Activated CD8-positive, alpha-beta memory T cell treated with anti-CD3 and anti-CD28 coated beads for 1 hour (primary cell): ENCODE measurements at places on chromosomes 7 and 10.
A peak's percentile ranks its signal among the peaks of the same experiment; 100 is the strongest.

DNA sequence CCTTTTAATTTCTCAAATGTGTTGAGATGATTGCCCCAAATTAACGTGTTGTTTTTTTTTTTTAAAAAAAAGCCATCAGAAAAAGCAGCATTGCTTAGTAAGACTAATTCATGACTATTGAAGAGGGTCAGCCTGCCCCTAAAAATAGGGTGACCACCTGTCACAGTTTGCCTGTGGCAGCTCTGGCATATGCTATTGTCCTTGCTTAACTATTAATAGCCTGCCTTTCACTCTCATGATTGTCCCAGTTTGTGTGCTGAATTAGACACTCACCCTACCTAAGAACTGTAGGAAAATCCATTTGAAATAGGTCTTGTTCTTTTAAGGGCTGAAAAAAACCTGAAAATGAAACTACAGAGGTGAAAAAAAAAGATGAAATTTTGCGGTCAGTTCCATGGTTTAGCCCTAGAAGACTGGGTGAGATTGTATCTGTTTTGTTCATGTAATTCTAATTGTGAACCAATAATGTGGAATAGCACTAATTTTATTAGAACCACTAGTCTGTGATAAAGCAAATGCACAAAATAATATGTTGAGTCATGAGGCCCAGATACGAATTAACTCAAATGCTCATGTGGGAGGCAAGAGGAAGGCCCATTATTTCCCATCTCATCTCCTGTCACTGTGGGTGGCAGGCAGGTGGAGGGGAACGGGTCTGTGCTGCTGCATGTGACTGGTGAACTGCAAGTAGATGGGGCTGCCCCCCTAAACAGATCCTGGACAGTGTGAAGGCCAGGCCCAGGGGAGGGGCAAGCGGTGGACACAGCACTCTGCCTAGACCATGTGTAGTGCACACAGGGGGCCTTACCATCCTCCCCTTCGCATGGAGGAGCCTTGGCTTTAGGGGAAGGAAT is 265.4 kb upstream of the NFE2L3 start:
- DNase-seq = no peak

DNA sequence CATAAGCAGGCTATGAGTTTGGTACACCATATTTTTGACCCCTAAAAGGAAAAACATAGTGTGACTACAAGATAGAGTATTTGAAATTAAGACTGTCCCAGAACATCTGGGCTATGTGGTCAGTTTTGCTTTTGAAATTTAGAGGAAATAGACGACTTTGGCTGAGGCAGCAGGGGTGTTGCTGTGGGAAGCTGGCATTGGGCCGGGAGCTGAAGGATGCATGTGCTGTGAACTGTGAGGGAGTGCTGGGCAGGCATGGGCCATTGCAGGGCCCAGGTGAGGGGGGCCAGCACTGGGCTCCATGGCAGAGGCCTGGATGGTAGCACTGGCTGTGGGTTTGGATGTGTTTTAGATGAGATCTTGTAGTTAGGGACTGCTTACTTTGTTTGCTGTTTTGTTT is 168.3 kb downstream of the BMPER start:
- DNase-seq = no peak

DNA sequence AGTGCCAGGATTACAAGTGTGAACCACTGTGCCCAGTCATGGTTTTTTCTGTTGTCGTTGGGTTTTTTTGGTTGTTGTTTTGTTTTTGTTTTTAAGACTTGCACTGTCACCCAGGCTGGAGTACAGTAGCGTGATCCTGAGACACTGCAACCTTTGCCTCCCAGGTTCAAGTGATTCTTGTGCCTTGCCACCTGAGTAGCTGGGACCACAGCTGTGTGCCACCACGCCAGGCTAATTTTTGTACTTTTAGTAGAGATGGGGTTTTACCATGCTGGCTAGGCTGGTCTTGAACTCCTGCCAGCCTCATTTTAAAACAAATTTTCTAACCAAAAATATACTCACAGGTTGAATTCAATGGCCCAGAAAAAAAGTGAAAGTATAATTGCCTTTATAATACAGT is 174.1 kb downstream of the AHR start:
- no peak for DNase-seq

- DNase-seq = no peak
Measured at GRCh38 chr7:4681218-4681851, 760 bp upstream of the FOXK1 start.

- no peak for DNase-seq
Measured at GRCh38 chr7:1520539-1521234, 9.8 kb upstream of the MAFK start.

DNA sequence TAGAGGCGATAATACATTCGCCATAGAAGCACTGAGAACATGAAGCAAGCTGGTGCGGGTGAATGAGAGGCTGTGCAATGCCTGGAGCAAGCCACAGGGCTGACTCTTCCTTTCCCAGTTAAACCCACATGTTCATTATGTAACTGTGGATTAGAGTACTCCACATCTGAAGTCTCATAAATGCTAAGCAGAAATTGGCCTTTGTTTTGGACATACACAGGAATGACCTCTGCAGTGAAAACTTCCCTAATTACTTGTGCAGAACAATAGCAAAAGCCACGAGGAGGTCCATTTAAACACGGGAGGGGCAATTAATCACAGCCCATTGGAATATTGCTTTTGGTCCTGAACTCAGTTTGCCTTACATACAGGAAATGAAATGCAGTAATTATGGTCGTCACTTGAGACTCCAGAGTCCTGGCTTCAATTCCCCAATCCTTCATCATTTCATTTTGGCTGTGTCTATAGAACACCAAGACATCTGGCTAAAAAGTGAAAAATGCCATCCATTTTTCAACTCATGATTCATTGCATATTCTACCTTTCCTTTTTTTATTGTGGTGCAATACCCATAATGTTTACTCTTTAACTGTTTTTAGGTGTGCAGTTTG is 78.7 kb upstream of the CXCL12 start:
- DNase-seq = no peak

DNA sequence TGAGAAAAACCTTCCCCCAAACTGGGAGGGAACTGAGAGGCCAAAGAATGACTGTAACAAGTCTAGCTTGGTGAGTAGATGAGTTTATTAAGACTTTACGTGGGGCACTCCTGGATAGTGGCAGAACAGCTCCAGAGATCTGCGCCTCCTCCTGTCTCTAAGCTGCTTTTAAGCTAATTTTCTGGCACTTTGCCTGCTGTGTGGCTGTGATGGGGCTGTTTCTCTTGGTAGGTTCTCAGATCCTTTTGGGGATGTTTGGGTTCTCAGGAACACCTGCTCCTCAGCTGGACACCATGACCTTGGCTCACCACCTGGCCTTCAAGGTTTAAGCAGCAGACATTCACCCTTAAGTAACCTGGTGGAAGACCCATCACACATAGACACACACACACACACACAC is 68.3 kb downstream of the AKR1E2 start:
- DNase-seq = no peak

GRCh38 chr10:122342293-122343134 is 32.0 kb upstream of the PLEKHA1 start:
- DNase-seq = peak; percentile 25

GRCh38 chr7:1466524-1467271 is 7.4 kb upstream of the MICALL2 start:
- DNase-seq = no peak

- DNase-seq = no peak
Measured at GRCh38 chr7:50633414-50633710, 68.2 kb upstream of the DDC start.

DNA sequence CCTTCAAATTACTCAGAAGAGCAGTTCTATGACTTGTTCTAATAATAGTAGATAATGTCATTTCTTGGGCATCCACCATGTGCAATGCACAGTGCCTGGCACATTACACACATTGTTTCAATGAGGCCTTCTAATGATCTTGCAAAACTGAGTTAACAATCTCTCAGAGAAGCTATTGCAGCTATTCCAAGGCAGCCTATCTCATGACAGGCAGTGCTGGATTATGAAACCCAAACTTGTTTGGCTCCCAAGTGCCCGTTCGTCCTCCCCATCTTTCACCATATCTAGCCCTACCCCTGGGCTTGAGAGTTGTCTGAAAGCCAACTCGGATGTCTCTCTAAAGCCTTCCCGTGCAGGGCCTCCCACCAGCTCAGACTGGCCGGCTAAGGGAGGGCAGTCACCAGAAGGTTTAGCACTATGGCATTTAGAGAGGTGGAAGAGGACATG is 405.1 kb downstream of the PLXNA4 start:
- DNase-seq = no peak

DNA sequence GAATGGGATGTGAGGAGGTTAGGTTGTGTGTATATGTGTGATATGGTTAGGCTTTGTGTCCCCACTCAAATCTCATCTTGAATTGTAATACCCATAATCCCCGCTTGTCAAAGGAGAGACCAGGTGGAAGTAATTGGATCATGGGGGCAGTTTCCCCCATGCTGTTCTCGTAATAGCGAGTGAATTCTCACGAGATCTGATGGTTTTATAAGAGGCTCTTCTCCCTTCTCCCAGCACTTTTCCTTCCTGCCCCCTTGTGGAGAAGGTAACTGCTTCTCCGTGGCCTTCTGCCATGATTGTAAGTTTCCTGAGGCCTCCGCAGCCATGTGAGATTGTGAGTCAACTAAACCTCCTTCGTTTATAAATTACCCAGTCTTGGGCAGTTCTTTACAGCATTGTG is 47.3 kb downstream of the NPVF start:
- no peak for DNase-seq

DNA sequence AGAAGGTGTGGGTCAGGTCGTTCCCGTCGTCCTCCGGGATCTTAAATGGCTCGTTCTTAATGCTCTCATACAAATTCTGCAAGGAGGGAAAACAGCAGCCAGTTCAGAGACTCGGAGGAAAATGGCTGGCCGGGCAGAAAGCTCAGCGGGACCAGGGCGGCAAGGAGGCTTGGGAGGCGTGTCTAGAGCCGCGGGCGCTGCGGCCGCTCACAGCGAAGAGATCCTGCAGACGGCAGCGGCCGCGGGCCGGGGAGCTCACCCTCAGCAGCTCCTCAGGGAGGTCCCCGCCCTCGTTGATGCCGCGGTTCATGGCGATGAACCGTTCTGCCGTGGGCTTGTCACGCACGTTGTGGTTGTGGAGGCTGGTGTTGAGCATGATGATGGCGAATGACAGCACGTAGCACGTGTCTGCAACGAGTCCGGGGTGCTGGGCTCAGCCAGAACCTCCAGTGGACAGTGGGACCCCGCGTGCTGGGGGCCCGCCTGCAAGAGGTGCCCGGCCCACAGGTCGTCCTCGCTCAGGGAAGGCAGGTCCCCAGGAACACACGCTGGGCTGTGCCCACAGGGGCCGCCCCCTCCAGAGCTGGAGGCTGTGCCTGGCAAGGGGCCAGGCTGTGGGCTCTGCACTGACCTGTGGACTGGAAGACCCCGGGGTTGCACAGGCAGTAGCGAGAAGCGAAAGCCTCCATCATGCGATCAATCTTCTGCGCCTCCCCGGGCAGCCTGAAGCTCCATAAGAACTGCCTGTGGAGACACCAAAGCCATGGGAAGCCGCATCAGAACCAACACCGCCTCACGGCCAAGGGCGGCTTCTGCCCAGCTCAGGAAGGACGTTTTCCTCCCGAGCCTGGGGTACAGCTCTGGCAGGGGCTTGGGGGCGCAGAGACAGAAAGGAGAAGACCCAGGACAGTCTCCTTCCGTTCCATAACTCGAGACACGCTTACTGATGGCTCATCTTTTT is 101.6 kb downstream of the CYTH3 start:
- no peak for DNase-seq

DNA sequence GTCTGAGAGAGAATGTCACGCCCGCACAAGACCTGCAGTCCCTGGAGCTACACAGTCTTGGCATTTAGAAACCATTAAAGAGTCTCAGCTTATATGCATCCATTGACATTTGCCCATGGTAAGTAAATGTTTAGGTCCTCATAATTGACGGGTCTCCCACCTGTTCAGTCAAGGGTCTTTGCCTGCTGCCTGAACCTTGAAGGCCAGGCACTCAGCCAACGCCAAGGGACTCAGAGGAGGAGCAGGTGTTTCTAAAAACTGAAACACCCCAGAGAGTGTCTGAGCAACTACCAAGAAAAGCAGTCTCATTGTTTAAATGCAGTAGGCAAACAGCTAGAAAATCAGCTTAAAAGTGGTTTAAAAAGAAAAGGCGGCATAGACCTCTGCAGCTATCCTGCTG is 264.7 kb upstream of the AKR1E2 start:
- DNase-seq = no peak

DNA sequence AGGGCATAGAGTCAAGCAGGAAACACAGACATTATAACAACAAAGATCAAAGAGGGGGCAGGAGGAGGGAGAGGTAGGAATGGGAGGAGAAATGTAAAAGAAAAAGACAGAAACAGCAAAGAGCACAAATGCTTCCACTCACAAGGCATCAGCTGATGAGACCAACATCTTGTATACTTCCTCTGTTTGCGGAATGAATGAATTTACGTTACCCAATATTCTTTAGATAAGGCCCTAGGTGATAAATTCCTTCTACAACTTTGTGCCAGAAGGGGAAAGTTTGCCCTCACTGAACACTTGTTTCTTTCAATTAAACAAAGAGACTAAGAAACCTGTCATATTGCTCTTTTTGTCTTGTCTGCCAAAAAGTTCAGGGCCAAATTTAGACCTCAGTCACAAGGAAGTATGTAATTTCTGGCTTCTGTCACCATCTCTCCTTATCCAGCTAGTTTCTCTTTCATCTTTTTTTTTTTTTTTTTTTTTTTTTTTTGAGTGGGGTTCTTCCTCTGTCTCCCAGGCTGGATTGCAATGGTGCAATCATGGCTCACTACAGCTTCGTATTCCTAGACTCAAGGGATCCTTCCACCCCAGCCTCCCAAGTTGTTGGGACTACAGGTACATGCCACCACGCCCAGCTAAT is 116.4 kb upstream of the NANOS1 start:
- DNase-seq = no peak

- no peak for DNase-seq
Measured at GRCh38 chr7:3560495-3560894, 259.4 kb downstream of the SDK1 start.

DNA sequence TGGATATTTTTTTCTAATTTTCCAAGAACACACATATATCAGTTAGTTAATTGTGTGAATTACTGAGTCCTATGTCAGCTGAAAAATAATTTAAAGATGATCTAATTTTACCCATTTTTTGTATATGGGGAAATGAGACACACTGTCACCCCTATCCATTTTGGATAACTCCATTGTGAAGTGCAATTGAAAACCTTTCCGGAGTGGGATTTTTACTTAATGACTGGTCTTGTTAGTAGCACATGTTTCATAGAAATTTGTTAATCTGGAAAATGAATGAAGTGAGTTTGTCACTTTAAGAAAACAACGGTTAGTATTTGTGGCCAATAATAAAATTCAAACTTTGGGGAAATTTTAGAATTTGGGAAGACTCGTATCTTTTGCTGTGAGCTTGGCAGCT is 2.0 kb downstream of the GARS1 start:
- DNase-seq = no peak

- DNase-seq = no peak
Measured at GRCh38 chr7:127844707-127845331, 186.4 kb downstream of the LRRC4 start.
